ENCODE measurements at places on chromosomes 6 and 20.

GRCh38 chr6:80433010-80433672 is 326.7 kb downstream of the BCKDHB start:
- no peak for DNase-seq

- no peak for DNase-seq
Observed at GRCh38 chr6:168533414-168533813, 92.4 kb downstream of the SMOC2 start.

- no peak for DNase-seq
Observed at GRCh38 chr6:138492113-138492512, 7.2 kb downstream of the NHSL1 start.

DNA sequence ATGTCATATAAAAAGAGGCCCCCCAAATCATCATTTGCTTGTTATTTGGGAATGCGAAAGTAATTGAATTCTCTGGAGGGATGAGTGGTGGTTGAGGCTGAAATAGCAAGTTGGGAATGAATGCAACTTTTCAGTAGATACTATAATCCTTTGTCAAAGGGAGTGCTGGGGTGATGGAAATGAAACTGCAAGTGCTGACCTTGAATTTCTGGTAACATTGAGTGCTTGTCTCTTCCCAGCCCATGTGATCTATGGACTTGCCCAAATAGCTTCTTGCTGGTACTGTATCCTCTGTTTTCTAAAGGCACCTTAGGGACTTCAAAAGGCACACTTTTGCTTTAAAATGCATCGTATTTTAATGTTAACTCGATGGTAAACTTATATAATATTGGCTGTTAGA is 14.8 kb downstream of the PAQR8 start:
- no peak for DNase-seq

DNA sequence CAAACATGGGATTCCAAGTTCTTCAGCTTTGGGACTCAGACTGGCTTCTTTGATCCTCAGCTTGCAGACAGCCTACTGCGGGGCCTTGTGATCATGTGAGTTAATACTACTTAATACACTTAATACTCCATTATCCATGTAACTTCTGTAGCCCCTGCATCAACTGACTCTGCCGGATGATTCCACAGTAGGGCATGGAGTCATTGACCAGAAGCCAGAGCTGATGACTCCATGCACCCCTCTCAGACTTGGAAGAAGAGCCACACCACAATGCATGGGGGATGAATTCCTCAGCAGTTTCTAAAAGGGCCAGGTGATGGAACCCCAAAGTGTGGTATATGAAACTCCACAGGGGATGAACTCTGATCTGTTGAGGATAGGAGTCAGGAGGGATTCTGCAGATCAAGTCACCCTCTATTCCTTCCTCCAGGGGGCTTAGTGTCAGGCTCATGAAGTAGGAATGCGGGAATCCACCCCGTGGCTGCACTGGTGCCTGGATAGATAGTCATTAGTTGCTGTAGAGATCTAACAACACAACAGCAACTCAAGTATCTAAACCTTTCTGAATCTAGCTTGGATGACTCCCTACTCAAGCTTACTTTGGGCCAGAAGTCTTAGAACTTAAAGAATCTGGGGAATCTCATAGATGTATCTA is 70.2 kb downstream of the GPR6 start:
- no peak for DNase-seq

DNA sequence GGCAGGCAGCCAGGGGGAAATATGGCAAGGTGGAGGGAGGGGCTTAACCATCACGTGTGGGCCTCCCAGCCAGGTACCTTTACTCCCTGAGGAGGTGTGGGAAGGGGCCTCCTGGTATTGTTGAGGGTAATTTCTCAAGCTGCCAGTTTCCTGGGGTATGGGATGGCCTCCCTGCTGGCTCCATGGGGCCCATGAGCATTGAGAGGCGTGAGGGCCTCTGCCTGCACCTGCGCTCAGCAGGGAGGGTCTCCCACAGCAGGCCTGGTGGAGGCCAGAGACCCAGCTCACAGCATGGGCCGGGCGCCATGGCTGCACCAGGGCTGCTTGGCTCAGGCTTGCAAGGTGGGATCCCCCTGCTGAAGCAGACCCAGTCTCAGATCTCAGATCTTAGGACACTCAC is 113.0 kb downstream of the GRM4 start:
- DNase-seq = no peak

- no peak for DNase-seq
Observed at GRCh38 chr6:1502041-1502440, 107.7 kb upstream of the FOXC1 start.

- no peak for DNase-seq
Observed at GRCh38 chr6:164836486-164836885, 472.9 kb downstream of the C6orf118 start.

DNA sequence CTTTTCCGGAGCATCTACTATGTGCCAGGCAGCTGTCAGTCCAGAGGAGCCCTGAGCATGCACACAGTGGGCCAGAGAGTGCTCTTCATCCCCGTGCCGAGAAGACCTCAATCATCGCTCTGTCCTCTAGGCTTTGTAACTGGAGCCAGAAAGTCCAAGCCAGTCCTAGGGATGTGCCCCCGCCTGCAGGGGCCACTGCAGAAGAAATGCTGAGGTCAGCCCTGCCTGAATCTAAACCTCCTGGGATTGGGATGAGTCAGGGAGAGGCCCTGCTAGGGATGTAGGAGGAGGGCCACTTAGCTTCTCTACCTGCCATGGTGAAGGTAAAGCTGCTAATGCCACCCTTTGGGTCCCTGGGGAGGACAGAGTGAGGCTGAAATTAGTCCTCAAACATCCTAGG is 146.8 kb downstream of the CDC5L start:
- no peak for DNase-seq

DNA sequence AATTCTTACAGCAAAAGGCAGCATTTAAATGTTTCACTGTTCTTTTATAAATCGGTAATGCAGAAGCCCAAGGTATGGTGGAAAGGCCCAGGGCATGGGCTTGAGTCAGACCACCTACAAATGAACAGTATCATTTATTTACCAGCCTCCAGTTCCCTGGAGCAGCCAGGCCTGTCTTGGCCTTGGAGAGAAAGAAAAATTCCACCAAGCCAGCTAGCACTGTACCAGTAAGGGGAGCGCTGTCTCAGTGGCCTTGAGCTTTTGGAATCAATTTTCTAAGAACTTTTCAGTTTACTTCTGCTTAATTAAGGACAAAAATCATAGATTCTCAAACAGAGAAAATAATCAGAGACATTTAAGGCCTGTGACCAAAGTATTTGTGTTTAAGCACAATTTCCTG is 12.3 kb downstream of the NAPB start:
- DNase-seq = no peak

GRCh38 chr6:111691345-111692225 is 85.9 kb upstream of the TRAF3IP2 start:
- DNase-seq = no peak

DNA sequence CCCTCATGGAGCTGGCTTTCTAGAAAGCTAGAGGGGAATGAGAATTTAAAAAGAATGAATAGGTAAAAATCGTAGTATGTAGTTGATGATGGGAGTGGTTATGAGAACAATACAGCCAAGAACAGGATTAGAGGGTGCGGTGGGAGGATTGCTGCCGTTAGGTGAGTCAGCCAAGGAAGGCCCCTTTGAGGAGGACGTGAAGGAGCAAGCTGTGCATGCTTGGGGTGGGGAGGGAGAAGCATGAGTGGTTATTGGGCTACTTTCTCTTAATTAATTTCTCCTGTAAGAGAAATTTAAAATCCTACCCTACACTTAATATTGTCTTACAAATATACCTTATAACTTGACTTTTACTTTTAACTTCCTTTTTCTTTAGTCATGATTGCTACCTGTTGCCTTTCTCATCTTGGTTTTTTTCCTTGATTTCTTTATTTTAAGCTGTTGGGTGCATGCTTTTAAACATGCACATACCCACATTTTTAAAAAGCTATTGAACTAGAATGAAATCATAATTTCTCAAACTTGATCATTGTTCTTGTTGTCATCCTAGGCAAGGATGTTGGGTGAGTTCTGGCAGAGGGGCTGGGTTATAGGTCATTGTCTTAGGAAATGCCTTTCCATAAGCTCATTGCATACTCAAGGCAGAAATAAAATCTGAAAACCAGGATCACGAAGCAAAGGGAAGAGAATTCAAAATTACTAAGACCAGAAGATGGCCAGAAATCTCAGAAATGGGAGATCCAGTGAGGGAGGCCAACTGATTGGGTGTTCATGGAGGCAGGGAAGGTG is 114.5 kb downstream of the TCP11 start:
- no peak for DNase-seq

GRCh38 chr6:120903836-120904235 is 430.4 kb downstream of the TBC1D32 start:
- no peak for DNase-seq

DNA sequence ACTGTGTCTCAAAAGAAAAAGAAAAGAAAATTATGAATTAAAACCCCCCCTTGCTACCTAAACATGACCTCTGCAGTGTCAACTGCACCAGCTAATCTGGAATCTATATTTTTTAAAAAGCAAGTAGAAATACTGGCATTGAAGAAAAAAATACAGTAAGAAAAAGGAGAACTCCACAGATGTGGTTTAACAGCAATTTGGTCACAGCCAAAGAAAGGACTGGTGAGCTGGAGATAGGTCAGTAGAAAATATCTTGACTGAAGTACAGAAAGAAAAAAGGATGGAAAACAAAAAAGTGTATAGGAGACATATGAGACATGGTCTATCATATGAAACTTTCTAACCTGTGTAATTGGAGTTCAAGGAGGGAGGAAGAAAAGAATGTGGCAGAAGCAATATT is 44.1 kb upstream of the ERVFRD-1 start:
- DNase-seq = no peak

GRCh38 chr20:44426879-44427790 is 48.5 kb upstream of the TTPAL start:
- DNase-seq = no peak

GRCh38 chr6:154535851-154536250 is 25.4 kb upstream of the CNKSR3 start:
- DNase-seq = no peak

DNA sequence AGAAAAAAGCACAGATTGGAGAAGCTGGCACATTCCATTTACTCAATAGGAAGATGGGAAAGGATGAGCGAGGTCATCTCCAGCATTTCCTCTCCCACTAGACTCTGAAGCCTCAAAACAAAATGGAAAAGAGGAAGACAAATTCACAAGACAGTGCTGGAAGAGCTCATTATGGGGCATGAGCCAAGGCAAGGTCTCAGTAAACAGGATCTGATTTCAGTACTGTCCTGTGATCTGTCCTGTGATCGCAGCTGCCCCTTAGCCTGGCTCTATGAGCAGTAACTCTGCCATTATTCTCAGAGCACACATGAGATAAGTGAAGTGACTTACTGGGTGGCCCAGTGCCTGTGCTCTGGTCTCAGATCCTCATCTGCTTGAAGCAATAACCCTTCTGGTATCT is 68.1 kb upstream of the SLC4A11 start:
- DNase-seq = no peak

- DNase-seq = no peak
Observed at GRCh38 chr20:14232650-14233049, 104.8 kb downstream of the FLRT3 start.

DNA sequence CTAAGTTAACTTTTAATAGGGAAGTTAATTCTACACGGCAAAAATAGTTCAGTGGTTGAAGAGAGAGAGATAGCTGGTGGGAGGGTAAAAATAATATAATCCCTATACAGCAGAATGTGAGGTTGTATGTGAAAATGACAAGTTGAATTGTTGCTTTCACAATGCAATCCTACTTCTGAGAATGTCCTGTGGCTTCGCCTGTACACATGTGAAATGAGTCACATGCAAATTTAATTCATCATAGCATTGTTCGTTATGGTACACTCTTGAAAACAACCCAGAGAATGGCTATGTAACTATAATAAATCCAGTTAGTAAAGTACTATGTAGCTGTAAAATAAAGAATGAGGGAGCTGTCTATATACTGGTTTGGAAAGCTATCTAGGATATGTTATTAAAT is 46.0 kb upstream of the HINT3 start:
- no peak for DNase-seq

DNA sequence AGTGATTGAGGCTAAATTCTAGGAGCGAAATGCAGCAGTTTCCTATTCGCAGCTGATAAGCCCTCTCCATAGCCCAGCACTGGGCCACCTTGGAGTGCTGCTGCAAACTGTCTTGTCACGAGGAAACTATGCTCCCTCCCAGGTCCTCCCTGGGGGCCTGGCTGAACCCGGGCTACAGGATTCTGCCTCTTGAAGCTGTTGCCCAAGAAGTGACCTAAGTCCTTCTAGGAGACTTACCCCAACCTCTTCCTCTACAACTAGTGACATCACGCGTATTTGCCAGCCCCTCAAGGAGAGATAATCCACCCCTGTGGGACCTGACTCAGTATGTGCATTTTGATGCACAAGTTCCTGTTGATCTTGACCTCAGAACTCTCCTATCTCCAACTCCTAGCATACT is 26.5 kb upstream of the ZFAND3 start:
- no peak for DNase-seq

DNA sequence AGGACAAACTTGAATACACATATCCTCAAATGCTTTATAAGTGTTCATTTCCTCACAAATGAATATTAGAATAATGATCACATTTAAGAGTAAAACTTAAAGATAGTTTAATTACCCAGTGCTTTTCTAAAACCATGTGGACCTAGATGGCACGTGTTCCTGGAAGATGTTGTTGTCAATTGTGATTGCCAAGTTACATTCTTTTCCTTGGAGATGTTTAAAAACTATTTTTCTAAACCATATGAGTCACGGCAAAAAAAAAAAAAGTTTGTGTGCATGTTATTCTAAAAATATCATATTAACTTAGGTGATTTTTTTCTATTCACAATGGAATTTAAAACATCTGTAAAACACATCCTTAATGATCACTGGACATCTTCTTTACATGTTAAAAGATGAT is 51.1 kb downstream of the RCAN2 start:
- no peak for DNase-seq

GRCh38 chr20:703426-703825 is 27.8 kb upstream of the SCRT2 start:
- no peak for DNase-seq

- no peak for DNase-seq
Observed at GRCh38 chr6:1290086-1290485, 21.8 kb upstream of the FOXQ1 start.

DNA sequence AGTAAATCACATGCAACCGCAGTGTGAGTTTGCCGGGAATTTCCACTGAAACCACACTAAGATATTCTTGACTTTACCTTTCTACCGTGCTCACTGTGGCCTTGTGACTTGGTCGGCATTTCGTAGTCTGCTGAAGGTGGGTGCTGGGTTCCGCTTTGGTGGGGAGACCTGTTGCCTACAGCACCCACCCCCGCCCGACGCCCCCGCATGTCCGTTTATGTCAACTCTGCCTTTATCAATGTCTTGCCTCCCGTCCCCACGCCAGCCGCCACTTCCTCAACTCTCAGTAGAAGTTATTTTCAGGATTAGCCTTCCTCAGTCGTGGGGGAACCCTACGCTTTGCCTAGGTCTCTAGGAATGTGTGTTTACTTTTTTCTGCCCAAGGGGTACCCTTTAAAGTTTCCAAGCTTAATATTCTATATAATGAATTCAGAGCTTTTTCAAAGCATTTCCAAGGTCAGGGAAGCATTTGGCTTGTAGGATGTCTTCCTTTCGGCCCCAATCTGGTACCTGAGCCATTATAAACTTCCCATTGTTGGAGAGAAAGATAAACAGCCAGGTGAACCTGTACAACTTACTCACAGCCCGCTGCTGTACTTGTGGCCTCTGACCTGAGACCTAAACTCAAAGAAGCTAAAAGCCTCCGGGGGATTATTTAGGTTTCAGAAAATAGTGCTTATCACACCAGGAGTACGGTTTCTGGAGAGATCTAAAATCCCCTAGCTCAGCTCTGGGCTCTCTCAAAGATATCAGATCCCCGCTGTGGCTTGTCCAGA is 54.2 kb downstream of the TBC1D7 start:
- DNase-seq = no peak

GRCh38 chr20:19913349-19913748 is 103.8 kb upstream of the NAA20 start:
- no peak for DNase-seq

Measured in renal cortex interstitium (tissue), 15 donors.